ENCODE measurements at places on chromosomes 6 and 20.

GRCh38 chr6:87183687-87184086 lies 28.3 kb downstream of the ZNF292 start:
- DNase-seq = peak; percentile 87

- DNase-seq = peak; percentile 99
Observed at GRCh38 chr6:82396964-82397751, 33.5 kb downstream of the TPBG start.

- peak; percentile 79 for DNase-seq
Observed at GRCh38 chr20:25676164-25676809, 20.4 kb downstream of the ZNF337 start.

- DNase-seq = no peak
Observed at GRCh38 chr6:107574856-107575255, 84.9 kb downstream of the SOBP start.
